ENCODE measurements at places on chromosomes 16 and 17.

DNA sequence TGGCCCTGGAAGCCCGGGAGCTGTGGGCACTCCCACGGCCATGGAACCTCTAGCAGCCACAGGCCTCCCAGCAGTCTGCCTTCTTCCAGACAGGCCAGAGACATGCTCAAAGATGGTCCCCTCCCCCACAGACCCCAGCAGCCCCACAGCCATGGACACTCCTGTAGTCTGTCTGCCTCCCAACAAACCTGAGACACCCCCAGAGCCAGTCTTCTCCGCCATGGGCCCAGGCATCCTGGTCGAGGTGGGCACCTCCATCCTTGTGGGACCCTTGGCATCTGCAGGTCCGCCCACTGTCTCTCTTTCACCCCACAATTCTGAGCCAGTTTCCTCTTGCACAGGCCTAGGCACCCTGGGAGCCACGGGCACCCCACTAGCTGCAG, 3.1 kb downstream of the KIAA0753 start:
- no peak for DNase-seq

DNA sequence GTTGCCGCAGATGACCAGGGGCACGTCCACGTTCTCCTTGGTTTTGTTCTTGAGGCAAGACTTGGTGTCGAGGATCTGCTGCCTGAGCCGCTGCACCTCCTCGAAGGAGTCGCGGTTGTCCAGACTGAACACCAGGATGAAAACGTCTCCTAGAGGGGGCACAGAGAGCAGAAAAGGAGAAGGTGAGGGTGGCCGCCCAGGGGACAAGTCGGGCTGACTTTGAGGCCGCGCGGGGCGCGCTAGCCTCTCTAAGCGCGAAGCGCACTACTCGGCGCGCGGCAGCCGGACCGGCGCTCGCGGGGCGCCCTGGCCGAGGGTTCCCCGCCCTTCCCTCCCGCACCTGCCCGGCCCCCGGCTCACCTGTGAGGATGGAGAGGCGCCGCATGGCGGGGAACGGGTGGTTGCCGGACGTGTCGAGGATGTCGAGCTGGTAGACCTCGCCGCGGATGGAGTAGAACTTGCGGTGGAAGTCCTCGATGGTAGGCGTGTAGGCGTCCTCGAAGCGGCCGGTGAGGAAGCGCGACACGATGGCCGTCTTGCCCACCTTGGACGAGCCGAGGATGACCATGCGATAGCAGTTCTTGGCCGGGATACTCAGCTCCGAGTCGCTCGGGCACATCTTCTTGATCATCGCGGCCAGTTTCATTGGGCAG, 533 bp downstream of the RASD1 start:
- peak; percentile 56 for DNase-seq

DNA sequence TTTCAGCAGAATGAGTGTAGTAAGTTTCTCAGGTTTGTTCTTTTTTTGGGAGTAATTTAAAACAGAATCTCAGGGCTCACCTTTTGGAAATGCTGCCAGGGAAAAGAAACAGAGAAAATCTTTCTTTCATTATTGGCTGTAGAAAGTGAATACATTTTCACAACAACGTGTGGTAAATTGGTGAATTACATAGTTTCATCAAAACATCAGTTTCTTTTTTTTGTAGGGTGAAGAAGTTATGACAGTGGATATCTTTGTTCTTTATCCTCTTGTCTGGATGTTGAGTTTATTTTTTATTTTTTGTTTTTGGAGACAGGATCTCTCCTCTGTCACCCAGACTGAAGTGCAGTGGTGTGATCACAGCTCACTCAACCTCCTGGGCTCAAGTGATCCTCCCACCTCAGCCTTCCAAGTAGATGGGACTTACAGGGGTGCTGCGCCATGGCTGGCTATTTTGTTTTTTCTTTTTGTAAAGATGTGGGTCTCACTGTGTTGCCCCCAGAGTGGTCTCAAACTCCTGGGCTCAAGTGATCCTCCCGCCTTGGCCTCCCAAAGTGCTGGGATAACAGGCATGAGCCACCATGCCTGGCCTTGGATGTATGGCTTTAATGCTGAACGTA, 2.4 kb downstream of the ZNF267 start:
- peak; percentile 40 for DNase-seq

DNA sequence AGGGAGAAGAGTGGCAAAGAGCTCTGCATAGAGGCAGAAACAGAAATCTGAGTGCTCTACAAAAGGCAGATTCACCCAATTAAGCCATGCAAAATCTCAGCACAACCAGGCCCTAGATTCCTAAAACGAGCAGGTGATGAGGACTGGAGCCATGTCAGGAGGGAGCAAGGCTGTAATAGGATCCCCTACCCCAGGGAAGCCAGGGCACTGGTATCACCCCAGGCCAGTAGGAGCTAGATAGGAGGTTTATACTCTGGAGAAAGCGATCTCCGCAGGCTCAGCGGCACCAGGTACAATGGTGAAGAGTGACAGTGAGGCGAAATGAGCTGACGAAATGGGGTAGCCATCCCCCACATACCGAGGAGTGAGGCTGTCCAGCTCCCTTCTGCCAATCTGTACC, 171.5 kb downstream of the PARN start:
- DNase-seq = no peak

- DNase-seq = no peak
Measured at GRCh38 chr17:51319186-51319585, 58.8 kb downstream of the UTP18 start.

DNA sequence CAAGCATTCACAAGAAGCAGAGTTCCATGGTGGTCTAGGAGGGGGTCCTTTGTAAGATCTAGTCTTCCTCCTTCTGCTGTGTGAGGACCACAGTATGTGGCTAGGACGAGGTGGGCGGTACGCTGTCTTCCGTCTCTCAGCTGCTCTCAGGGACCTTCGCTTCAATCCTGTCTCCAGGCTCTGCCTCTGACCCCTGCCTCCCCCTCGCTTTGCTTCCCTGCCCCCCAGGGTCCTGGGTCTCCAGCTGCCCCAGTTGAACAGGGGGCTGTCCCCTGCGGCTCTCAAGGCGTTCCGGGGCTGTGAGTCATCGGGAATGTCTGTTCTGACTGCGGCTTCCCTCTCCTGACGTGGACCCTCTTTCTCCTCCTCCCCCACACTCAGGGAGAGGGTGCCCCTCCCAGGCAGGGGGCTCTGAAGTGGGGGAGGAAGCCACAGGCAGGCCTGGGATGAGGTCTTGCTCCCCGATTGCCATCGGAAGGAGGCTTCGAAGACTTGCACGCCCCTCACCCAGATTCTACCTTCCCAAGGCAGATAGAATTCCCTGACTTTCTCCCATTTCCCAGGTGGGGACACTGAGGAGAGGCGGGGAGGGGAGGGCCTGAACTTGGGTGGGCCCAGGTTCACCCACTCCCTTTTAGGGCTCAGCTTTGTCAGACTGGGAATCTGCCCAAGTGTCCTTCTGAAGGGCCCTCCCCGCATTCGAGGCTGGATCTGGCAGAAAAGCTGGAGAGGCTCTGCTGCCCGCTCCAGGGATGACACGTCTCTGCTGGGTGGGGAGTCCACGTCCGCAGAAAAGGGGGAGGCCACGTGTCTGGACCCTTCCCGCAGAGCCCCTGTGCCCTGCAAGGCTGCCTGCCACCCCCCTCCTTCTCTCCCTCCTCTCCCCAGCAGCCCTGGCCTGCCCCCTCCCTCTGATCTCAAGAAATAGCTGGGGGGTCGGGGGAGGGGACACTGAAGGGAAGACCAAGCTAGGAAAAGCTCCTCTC, 9.1 kb upstream of the COL1A1 start:
- DNase-seq = no peak

- no peak for DNase-seq
Measured at GRCh38 chr16:68404736-68405345, 43.5 kb downstream of the SMPD3 start.

GRCh38 chr17:31680126-31680525, 178.9 kb downstream of the COPRS start:
- no peak for DNase-seq

DNA sequence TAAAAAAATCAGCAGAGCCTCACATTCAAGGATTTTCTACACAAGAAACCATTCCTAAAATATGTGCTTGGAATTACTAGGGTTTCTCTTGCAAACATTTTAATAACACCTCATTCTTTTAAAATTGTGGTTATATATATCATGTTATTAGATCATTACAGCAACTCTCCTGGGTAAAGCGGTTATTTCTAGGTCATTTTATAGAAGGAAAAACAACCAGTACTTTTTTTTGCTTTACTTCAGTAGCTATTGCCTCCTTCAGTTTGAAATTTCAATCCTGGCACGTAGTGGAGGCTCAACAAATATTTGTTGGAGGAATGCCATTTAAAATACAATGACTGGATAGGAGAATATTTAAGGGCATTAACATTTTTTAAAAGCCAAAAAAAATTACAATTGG, 220.6 kb downstream of the CDRT15L2 start:
- no peak for DNase-seq

DNA sequence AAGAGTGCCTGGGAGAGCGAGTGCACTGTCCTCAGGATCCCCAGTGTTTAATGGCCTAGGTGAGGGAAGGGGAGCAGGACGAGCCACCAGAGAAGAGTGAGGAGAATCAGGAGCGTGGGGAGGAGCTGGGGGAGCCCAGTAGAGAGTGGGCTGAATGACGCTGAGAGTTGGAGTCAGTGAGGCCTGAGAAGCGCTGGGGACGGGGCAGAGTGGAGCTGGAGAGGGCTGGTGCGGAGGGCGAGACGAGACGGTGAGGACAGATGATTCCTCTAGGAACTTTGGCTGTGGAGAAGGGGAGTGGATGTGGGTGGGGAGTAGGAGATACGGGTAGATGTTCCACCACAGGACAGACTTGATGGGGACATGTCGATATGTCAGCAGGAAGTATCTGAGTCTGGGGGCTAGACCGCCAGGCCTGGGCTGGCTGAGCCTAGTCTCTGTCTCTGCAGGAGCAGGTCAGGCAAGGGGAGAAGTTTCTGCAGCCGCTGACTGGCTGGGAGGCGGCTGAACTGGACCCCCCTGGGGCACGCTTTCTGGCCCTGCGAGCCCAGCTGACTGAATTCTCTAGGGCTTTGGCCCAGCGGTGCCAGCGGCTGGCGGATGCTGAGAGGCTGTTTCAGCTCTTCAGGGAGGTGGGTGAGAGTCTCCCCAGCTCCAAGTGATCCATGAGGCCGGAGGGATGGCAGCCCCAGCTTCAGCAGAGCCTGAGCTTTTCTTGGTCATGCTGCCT, 4.7 kb downstream of the PLEKHG4 start:
- no peak for DNase-seq

GRCh38 chr16:15617901-15618300, 25.1 kb downstream of the MARF1 start:
- DNase-seq = no peak

DNA sequence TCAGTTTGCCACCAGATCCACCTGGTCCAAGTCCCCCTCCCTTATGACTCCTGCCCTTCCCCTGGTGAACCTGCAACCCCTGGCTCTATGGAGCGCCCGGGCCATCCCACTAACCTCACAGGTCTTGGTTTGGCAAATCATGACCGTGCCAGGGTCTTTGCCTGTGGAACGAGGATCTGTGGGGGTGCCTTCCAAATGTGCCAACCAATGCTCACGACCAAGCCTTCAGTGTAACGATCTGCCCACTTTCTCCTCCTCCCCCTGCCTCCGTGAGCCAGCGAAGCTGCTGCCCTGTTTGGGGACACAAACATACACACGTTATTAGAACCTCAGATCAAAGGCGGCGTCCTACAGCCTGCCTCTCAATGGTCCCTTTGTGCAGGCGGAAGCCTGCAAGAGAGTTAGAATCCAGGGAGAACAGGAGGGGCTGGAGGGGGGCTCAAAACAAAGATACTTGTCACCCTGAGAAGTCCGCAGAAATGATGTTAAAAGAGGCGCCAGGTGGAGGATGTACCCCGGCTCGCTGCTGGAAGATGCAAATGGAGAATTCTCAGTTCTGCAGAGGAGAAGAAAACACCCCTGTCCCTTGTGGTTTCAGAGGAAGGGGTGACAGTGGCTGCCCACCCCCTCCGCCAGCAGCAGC, 9.0 kb upstream of the NKD1 start:
- DNase-seq = no peak

DNA sequence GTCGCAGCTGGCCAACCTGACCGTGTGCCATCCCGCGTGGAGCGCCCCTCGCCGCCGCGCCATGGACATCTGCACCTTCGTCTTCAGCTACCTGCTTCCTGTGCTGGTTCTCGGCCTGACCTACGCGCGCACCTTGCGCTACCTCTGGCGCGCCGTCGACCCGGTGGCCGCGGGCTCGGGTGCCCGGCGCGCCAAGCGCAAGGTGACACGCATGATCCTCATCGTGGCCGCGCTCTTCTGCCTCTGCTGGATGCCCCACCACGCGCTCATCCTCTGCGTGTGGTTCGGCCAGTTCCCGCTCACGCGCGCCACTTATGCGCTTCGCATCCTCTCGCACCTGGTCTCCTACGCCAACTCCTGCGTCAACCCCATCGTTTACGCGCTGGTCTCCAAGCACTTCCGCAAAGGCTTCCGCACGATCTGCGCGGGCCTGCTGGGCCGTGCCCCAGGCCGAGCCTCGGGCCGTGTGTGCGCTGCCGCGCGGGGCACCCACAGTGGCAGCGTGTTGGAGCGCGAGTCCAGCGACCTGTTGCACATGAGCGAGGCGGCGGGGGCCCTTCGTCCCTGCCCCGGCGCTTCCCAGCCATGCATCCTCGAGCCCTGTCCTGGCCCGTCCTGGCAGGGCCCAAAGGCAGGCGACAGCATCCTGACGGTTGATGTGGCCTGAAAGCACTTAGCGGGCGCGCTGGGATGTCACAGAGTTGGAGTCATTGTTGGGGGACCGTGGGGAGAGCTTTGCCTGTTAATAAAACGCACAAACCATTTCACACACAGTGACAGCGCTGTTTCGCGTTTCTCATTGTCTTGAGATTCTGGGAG, 2.0 kb upstream of the ZACN start:
- peak; percentile 66 for DNase-seq

DNA sequence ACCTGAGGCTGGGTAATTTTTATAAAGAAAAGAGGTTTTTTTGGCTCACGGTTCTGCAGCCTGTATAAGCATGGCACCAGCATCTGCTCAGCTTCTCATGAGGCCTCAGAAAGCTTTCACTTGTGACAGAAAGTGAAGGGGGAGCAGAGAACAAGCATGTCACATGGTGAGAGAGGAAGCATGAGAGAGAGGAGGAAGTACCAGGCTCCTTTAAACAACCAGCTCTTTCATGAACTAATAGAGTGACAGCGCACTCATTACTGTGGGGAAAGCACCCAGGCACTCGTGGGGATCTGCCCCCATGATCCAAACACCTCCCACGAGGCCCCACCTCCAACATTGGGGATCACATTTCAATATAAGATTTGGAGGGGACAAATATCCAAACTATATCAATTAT, 86.8 kb downstream of the USP32 start:
- DNase-seq = no peak
